ENCODE measurements at places on chromosomes 4 and X.
A peak's percentile ranks its signal among the peaks of the same experiment; 100 is the strongest.

DNA sequence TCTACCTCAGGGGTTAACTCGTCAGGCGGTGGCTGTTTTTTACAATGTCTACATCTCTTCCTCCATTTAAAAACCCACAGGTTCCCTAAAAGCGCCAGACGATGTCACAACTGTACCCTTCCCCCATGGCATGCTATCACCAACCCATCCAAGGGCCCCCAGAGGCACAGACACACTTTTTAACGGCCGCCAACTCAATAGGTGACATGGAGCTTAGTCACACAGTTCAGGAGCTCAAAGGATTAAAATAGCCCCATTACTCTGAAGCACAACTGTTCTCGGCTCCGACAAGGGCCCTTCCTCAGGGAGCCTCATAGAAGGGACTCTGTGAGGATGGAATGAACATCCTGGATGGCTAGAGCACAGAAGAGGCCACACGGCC, 12.4 kb downstream of the SH3KBP1 start:
- no peaks in the 10 kb centered on the region for H3K4me1 ChIP-seq
- no peaks in the 10 kb centered on the region for H3K36me3 ChIP-seq
- H3K27me3 ChIP-seq: no peaks in the 10 kb centered on the region

- H3K36me3 ChIP-seq: no peaks in the 10 kb centered on the region
- H3K4me1 ChIP-seq: no peaks in the 10 kb centered on the region
- no peak for DNase-seq
- H3K27me3 ChIP-seq: no peaks in the 10 kb centered on the region
- no peak overlapping the region for H3K4me3 ChIP-seq
Measured at GRCh38 chr4:72899214-72899613, 170.3 kb downstream of the COX18 start.

GRCh38 chrX:108313669-108314068, 124.6 kb downstream of the COL4A6 start:
- no peaks in the 10 kb centered on the region for H3K4me1 ChIP-seq
- H3K27me3 ChIP-seq: peaks cover 6% of the 10 kb centered on the region
- no peaks in the 10 kb centered on the region for H3K36me3 ChIP-seq
- no peak for DNase-seq

GRCh38 chr4:55272589-55272988, 73.5 kb upstream of the SRD5A3 start:
- H3K27ac ChIP-seq: no peak overlapping the region
- peaks cover 3% of the 10 kb centered on the region for H3K4me1 ChIP-seq
- no peaks in the 10 kb centered on the region for H3K27me3 ChIP-seq
- no peak overlapping the region for H3K4me3 ChIP-seq

DNA sequence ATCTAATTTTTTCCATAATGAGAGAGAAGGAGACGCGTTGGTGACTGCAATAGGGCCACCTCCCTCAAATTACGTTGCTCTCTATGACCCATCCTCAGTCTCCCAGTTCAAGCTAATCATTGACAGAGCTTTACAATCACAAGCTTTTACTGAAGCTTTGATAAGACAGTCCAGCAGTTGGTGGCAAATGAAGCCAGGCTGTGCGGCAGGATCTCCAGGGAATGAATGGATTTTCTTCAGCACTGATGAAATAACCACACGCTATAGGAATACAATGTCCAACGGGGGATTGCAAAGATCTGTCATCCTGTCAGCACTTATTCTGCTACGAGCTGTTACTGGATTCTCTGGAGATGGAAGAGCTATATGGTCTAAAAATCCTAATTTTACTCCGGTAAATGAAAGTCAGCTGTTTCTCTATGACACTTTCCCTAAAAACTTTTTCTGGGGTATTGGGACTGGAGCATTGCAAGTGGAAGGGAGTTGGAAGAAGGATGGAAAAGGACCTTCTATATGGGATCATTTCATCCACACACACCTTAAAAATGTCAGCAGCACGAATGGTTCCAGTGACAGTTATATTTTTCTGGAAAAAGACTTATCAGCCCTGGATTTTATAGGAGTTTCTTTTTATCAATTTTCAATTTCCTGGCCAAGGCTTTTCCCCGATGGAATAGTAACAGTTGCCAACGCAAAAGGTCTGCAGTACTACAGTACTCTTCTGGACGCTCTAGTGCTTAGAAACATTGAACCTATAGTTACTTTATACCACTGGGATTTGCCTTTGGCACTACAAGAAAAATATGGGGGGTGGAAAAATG, at the start of gene KLB:
KLB (plus strand) TSS at position 168 of the 821 bp plus-strand sequence; CDS start at position 188, 20 bp downstream.
- no peaks in the 10 kb centered on the region for H3K36me3 ChIP-seq
- H3K4me3 ChIP-seq: no peak within 1 kb of the TSS
- DNase-seq: no peak
- no peak within 1 kb of the TSS for H3K27ac ChIP-seq

GRCh38 chr4:182137343-182137742, 105.9 kb upstream of the TENM3 start:
- H3K4me1 ChIP-seq: no peaks in the 10 kb centered on the region
- no peak overlapping the region for H3K4me3 ChIP-seq
- peaks cover 30% of the 10 kb centered on the region for H3K27me3 ChIP-seq

- H3K36me3 ChIP-seq: no peaks in the 10 kb centered on the region
- no peak overlapping the region for H3K27ac ChIP-seq
- H3K27me3 ChIP-seq: no peaks in the 10 kb centered on the region
- DNase-seq: peak; percentile 9
Measured at GRCh38 chr4:129641179-129641578, 545.2 kb downstream of the C4orf33 start.

- no peak overlapping the region for H3K27ac ChIP-seq
- no peaks in the 10 kb centered on the region for H3K36me3 ChIP-seq
- peaks cover 4% of the 10 kb centered on the region for H3K4me1 ChIP-seq
- H3K27me3 ChIP-seq: peaks cover 89% of the 10 kb centered on the region
- peak; percentile 72 for DNase-seq
Measured at GRCh38 chr4:141132709-141133145, 542 bp downstream of the RNF150 start.

All from left lung (tissue), 14 donors.